ENCODE measurements at places on chromosomes 12 and 14. TPM values are rescaled to one million over a fixed set of nuclear protein-coding genes. Genes with fewer than 3 reads are reported as not detected.

DNA sequence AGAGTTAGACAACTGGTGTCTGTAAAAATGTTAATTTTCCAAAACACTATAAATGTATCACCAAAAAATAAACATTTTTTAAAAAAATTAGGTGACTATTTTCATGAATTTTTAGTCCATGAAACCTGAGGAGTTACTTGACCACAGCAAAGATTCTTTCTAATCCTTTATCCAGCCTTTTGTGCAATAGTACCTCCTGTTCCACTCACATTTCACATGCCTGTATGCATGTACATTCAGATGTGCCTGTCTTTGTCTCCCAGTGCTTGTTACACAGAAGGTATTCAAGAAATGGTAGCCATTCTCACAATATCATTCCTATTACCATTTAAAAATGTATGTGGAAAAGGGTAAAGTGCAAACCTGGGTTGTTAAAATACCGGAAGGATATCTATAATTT lies 857.0 kb downstream of the DIO2 start:
- no peak for DNase-seq

DNA sequence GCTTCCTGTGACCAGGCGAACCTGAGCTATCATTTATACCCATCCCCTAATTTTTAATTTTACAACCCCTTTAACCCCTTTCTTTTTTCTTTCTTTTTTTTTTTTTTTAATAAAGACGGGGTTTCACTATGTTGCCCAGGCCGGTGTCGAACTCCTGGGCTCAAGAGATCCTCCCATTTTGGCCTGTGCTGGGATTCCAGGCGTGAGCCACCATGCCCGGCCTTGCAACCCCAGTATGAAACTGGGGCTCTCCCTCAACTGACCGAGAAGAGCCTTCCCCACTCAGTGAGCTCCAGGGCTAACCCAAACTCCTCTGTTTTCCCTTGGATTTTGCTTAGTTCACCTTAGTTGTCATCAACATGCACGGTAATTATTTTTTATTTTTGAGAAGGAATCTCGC lies 992 bp downstream of the CPSF2 start:
- no peak for DNase-seq

Gene HSPB8
- not detected for polyA plus RNA-seq

DNA sequence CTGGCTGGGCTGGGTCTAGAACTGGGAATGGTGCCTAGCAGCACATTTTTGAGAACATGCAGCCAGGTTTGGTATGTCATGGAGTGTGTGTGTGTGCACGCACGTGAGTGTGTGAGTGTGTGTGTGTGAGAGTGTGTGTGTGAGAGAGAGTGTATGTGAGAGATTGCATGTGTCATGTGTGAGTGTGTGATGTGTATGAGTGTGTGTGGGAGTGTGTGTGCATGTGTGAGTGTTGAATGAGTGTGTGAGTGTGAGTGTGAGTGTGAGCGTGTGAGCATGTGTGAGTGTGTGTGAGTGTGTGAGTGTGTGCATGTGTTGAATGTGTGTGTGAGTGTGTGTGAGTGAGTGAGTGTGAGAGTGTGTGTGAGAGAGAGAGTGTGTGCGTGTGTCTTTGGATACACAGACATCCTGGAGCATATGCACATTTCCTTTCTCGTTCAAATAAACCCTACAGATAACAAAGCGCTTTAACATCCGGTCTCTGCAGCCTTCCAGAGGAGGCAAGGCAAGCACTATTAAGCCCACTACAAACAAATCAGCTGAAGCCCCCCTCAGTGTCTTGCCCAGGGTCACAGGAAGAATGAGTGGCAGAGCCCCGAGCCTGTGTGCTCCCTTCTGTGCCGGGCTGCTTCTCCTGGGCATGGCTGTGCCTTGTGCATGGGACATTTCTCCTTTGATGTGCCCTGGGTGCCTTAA lies 108.7 kb upstream of the ETV6 start:
- DNase-seq = no peak

DNA sequence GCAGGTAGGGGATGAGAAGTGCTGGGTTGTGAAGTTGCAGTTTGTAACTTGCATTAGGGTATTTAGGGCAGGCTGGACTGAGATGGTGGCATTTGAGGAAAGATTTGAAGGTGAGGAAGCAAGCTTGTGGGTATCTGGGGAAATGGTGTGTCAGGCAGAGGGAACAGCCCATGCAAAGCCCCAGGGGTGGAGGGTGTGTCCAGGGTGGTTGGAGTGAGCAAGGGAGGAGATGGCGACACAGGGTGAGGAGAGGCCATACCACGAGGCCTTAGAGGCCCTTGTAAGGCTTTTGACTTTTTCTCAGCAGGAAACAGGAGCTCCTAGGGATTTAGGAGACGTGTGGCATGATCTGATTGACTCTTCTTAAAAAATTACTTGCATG lies 136.9 kb downstream of the NUAK1 start:
- DNase-seq = no peak

- no peak for DNase-seq
Observed at GRCh38 chr12:119601877-119602733, 8.5 kb downstream of the TMEM233 start.

Gene NPAS3
- not detected for polyA plus RNA-seq

DNA sequence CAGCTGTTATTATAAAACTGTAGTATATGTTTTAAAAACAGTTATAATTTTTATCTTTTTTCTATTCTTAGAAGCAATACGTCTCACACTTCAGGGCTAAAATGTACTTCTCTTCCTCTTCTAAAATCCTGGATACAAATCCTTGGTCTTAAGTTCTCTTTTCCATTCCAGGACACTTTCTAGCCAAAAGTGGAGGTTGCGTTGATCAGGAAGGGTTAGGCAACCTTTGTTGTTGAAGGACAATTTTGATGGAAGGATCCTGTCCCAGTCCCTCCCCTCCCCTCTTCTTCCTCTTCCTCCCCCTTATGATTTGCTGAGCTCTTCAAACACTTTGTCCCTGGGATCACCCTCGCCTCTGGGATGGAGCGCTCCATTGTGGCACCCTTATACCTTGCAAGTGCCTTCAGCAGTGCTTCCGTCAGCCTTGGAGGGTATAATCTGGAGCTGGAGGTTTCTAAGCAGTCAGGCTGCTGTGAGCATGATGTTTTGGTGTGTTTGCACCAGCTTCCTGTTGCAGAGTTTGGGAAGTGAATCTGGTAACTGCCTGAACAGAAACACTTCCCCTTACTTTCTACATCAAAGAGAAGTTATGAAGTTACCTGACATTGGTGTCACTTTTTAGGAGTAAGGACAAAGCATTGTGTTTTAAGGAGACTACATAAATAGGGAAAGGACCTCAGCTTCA lies 87.4 kb upstream of the SLC38A2 start:
- peak; percentile 43 for DNase-seq

Gene ZDHHC22
- not detected for polyA plus RNA-seq

Gene BATF
- polyA plus RNA-seq = 24.7 TPM

GRCh38 chr14:38409071-38409705 lies 153.3 kb upstream of the CLEC14A start:
- DNase-seq = no peak

GRCh38 chr12:109309381-109310246 lies 530 bp upstream of the FOXN4 start:
- DNase-seq = no peak

DNA sequence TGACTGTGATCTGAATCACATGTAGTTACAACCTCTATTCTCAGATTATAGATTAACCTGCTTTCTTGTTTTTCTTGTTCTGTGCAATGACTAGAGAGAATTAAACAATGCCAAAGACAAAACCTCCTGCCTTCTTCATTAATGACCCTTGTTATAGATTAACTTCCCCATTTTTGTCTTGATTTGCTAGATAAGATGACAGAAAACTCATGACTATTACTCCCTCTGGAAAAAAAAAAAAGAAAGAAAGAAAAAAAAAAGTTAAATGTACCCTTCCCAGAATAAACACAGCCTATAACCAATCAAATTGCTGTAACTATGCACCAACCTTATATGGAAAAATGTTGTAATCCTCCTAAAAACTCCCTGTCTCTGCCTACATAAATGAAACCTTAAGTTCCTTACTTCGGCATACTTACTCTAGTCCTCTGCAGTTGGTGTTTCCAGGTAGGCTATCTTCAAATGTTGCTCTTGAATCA lies 41.1 kb upstream of the PCED1B start:
- no peak for DNase-seq

DNA sequence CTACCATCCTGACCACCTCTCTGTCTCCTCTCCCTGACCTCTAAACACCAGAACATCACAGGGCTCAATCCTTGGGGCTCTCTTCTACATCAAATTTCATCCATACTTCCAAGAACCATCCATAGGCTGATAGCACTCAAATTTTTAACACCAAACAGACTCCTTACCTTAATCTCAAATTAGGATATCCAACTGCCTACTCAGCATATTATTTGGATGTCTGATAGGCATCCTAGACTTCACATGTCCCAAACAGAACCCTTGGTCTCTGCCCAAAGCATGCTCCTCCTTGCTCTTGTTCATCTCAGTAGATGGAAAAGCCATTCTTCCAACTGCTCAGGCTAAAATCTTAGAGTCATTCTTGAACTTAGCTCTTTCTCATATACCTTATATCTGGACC lies 91.3 kb downstream of the GALC start:
- DNase-seq = no peak

Gene RNASE3
- 13.8 TPM for polyA plus RNA-seq

All from CD14-positive monocyte (primary cell).